ENCODE measurements at places on chromosomes 12 and 14. TPM values are rescaled to one million over a fixed set of nuclear protein-coding genes. Genes with fewer than 3 reads are reported as not detected.

Gene TMEM132D
- polyA plus RNA-seq: 0.88 TPM

Gene USP44
- polyA plus RNA-seq: 3.4 TPM

Gene TMCC3
- 6.0 TPM for polyA plus RNA-seq

Gene CFAP54
- polyA plus RNA-seq: 3.7 TPM

Gene APAF1
- polyA plus RNA-seq: 54.4 TPM

Gene TAS2R13
- polyA plus RNA-seq: 0.18 TPM

Gene SLC8A3
- 8.6 TPM for polyA plus RNA-seq

Gene ADAM21
- 0.82 TPM for polyA plus RNA-seq

Gene RFLNA
- polyA plus RNA-seq: 4.7 TPM

Gene LHX5
- not detected for polyA plus RNA-seq

Gene NELL2
- 33.8 TPM for polyA plus RNA-seq

Gene TAS2R42
- not detected for polyA plus RNA-seq

Gene OR6C70
- not detected for polyA plus RNA-seq

Gene CRADD
- polyA plus RNA-seq: 9.8 TPM

Gene LBHD2
- polyA plus RNA-seq: not detected

Gene KCNA5
- polyA plus RNA-seq: 1.4 TPM

Gene SERPINA3
- 1.4 TPM for polyA plus RNA-seq

Gene LRRC23
- 19.7 TPM for polyA plus RNA-seq

Gene PRB3
- 0.14 TPM for polyA plus RNA-seq

Gene NTS
- polyA plus RNA-seq: 10.4 TPM

Gene PRICKLE1
- polyA plus RNA-seq: 62.8 TPM

Gene RNASE2
- 1.7 TPM for polyA plus RNA-seq

Gene CLMN
- polyA plus RNA-seq: 12.2 TPM

Gene SPSB2
- 7.9 TPM for polyA plus RNA-seq

Gene MAP1LC3B2
- polyA plus RNA-seq: 10.5 TPM

Gene STAB2
- polyA plus RNA-seq: 34.9 TPM

Measured in left lung (tissue), 14 donors.